ENCODE measurements at places on chromosomes 7 and 10.

DNA sequence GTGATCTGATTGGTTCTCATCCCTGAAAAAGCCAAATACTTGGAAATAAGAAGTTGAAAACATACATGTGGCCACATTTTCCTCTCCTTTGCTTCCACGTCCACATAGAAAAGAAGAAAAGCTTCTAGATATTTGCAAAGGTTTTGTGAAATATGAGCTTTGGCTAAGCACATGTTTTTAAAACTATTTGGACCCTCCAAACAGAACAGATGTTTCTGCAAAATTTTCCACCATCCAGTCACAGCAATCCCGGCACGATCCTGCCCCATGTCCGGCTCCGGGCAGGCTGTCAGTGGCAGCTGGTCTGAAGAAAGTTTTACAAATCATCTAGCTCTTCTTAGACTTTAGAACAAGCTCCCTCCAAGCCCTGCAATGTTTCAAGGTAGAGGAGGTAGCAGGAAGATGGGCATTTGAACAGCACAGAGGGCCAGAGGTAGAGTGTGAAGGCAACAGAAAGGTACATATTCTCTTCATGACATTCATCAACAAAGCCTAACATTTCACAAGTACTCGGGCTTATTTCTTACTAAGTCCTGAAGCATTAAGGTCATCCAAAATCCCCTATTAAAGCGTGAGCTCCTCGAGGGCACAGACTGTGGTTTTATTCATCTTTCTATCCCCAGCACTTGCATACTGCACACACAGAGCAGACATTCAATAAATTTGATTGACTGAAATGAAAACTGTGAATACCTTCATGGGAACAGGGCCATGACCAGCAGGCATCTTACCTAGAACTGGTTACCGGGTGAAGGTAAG is 110.1 kb downstream of the JAZF1 start:
- no peak for DNase-seq

GRCh38 chr10:71260622-71261325 is 48.4 kb downstream of the UNC5B start:
- no peak for DNase-seq

DNA sequence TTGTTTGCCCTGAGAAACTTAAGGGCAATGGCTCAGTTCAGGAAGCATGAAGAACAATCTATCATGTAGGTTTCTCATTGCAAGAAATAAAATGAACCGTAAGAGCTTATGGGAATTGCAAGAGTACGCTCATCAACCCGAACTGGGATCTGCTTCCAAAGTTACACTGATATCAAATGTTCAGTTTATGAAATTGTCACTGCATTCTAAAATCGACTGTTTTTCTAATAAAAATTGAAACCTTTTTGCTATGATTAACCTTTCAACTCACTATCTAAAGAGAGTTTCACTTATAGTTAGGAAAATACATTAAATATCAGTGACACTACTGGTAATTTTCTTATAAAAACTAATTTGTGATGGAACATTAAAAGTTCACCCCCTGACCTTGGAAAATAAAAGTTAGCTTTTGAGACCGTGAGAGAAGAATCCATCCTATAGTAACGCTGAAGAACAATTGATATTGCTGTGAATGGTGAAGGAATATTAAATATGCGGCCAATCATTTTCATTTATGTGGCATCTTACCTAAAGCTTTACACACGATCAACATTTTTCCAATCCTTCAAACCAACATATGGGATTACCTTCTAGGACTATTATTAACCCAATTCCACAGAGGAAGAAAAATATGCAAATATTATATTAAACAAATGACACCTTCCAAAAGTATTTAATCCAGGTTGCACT is 2.2 kb downstream of the MEOX2 start:
- DNase-seq: no peak

GRCh38 chr7:139340037-139340807 is 915 bp upstream of the FMC1 start:
- DNase-seq: peak; percentile 92

DNA sequence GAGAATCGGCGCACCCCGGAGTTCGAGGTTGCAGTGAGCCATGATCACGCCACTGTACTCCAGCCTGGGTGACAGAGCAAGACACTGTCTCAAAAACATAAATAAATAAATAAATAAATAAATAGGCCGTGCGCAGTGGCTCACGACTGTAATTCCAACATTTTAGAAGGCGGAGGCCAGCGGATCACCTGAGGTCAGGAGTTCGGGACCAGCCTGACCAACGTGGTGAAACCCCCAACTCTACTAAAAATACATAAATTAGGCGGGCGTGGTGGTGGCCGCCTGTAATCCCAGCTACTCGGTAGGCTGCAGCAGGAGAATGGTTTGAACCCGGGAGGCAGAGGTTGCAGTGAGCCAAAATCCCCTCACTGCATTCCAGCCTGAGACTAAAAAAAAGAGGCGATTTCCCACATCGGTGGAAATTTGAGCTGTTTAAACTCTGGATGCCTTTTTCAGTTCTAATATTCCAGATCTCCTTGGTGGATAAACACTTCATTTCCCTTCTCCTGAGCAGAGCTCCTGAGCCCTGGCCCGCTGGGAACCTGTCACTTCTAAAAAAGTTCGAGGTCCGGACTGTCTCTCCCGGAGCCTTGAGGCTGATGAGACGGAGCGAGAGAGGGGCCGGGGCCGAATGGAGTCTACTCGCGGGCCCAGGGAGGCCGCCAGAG is 2.0 kb upstream of the NFKB2 start:
- no peak for DNase-seq

DNA sequence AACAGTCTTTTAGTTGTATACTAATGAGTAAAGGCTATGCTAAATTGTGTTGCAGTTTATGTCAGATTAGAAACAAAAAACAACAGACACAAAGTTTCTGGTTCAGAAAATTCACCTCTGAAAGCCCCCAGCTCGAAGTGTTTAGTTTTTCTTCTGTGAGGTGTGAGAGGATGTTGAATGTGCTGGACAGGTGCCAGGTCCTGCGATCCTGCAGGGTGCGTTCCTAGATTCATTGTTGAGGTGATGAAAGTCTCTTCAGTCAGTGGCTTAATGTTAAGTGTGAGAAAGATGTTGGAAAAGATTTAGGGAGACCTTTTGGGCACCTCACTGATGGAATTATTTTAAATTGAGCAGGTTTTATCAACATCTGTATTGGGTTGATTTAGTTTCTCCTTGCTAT is 287.3 kb downstream of the SDK1 start:
- DNase-seq: no peak

DNA sequence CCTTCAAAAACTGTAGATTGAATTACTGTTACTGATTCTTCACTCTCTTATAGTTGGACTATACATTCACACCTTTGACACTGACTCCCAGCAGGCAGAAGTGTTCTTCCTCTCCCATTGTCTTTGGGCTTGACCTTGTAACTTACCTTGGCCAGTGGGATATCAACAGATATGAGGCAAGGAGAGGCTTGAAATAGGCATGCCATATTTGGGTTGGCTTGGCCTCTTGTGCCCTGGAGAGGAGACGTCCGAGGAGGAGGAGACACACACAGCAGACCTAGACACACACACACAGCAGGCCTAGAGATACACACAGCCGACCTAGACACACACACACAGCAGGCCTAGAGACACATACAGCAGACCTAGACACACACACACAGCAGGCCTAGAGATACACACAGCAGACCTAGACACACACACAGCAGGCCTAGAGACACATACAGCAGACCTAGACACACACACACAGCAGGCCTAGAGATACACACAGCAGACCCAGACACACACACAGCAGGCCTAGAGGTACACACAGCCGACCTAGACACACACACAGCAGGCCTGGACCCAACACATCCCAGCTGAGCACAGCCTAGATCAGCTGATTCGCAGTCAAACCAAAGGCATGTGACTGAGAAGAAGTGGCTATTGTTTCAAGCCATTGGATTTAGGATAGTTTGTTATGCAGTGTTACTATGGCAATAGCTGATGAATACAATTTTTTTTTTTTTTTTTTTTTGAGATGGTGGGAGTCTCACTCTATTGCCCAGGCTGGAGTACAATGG is 12.5 kb upstream of the GNA12 start:
- DNase-seq: no peak

GRCh38 chr10:30915146-30915545 is 116.5 kb downstream of the ZNF438 start:
- DNase-seq: no peak

DNA sequence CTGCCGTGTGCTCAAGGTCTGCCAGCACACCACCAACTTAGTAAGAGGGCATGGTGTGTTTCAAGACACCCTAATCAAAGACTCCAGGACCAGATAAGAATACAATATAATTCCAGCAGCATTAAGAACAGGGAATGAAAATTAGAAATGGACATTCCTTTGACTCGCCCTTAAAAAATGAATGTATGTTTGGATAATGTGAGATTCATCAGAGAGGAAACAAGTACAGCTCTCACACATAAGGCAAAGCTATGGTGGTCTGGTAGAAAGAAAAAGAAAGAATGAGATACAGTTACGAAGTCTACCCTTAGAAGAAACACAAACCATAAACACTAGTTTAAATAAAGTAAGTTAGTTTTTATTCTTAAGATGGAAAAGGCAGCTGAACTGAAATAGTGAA is 174.8 kb upstream of the ANK3 start:
- no peak for DNase-seq

- DNase-seq: no peak
These were observed 248.9 kb downstream of the FOXP2 start for GRCh38 chr7:114663502-114663901.

DNA sequence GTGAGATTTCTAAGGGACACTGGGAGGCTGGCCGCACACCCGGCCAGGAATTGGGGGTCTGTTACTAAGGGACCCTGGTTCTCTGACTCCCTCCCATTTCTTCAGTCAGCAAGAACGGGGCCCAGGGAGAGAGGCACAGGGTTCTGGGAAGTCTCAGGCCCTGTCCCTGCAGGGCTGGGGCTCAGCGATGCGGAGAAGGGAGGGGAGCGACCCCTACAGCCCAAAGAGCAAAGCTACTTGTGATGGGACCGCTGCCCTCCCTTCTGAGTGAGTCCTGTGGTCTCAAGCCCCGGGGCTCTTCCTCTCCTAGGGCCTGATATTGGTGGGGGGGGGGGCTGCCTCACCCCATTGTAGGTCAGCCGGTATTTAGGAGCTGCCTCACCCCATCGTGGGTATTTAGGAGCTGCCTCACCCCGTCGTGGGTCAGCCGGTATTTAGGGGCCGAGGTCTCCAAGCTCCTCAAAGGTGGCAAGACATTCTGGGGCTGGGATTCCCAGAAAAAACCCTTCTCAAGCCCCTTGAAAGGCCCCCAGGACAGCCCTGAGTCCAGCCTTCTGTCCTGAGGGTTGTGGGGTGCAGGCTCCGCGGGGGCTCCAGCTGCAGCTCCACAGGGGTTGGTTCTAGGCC is 16.9 kb upstream of the NKX6-2 start:
- DNase-seq: no peak

DNA sequence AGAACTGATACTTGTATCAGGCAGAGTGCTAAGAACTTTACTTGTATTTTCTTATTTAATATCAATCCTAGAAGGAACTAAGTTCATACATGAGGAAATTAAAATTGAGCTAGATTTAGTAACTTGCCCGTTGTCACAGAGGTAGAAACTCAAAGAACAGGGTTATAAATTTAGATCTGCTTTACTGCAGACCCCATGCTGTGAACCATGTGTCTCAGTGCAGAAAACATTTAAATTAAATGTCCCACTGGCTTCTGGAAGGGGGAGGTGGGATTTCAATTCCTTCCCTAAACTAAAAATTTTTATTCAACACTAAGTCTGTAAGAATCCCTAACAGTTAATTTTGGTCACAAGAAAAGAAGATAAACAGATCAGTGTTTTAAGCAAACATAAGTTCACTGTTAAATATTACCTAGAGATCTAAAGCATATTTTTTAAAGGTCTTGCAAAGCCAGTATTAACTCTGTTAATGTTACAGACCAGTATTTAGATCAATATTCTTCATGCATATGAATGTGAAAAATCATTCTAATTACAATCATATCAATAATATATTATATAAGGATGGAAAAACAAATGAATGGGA is 23.1 kb downstream of the WASL start:
- no peak for DNase-seq

DNA sequence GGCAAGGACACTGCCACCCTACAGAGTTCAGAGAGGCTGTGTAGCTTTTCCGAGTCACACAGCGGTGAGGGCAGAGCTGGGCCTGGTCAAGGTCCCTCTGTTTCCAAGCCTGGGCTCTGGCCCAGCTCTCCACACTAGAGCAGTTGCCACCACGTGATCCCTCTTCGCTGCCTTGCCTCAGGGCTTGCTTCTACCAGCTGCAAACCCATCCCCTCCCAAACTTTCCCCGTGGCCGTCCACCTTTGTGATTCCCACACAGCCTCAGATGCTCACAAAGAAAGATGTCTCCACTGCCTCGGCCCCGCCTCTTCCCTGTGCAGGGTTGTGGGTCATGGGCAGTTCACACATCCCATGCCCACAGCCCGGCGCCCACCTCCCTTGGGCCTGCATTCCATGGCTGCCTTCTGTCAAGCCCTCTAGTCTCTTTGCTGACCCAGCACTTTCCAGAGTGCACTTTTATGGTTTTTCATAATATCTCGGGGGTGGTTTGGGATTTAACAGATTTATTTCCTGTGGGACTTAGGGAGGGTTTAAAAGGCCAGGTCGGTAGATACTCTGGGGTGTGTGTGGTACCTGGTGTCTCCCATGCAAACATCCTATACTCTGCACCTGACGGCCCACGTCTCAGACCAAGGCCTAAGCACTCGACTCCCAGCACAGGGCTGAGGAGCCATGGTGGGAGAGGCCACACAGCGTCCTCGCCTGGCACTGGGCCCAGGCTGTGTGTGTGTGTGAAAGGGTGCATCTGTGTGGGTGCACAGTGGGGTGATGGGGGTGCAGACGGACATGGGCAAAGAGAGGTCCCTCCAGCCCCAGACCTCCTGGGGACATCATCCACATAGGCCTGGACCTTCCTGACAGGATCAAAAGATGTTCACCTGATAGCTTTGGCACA is 59.6 kb downstream of the PKD1L1 start:
- no peak for DNase-seq

- no peak for DNase-seq
These were observed 148.7 kb downstream of the BICC1 start for GRCh38 chr10:58661336-58661735.

DNA sequence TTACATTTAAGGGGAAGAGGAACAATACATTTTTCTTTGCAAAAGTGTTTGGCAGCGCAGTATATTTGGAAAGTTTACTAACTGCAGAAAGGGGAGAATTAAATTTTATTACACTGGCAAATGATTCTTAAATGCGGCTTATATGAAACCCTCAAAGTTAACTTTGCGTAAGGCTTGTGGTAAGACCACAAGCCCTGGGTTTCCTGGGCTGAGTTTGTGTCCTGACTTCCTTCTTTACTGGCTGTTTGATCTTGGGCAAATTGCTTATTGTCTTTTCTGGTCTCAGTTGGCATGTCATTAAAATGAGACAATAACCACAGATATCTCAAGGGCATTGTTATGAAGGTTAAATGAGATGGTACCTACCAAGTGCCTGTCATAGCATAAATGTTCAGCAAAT is 106.8 kb downstream of the GLRX3 start:
- no peak for DNase-seq

GRCh38 chr7:114086914-114087652 is 168.3 kb upstream of the PPP1R3A start:
- no peak for DNase-seq

- DNase-seq: no peak
These were observed 2.7 kb upstream of the SUV39H2 start for GRCh38 chr10:14875941-14876340.

GRCh38 chr7:30268586-30268985 is 15.8 kb upstream of the ZNRF2 start:
- DNase-seq: no peak

GRCh38 chr7:47539398-47540052 is 42.4 kb downstream of the TNS3 start:
- no peak for DNase-seq

- no peak for DNase-seq
These were observed 5.4 kb upstream of the MYPN start for GRCh38 chr10:68103901-68104300.
